Smooth muscle cell of bladder (primary cell): ENCODE measurements at places on chromosomes 6 and 20. TPM values are rescaled to one million over a fixed set of nuclear protein-coding genes. Genes with fewer than 3 reads are reported as not detected.

The SPATA25 gene
- total RNA-seq = 1.3 and 1.9 TPM in 2 replicates

The PNLDC1 gene
- 0.74 TPM in 1 of 2 replicates, not detected in the other for total RNA-seq

The KHDRBS2 gene
- not detected in 2 replicates for total RNA-seq

The RBM24 gene
- total RNA-seq = 1.4 and 3.5 TPM in 2 replicates

The UBE2C gene
- 3.6 and 4.3 TPM in 2 replicates for total RNA-seq

The SIGLEC1 gene
- under 0.01 TPM in 1 of 2 replicates, not detected in the other for total RNA-seq

The DUSP15 gene
- 0.14 TPM in 1 of 2 replicates, not detected in the other for total RNA-seq

The LY6G5C gene
- total RNA-seq = 0.09 and 0.43 TPM in 2 replicates

The CNBD2 gene
- total RNA-seq = 1.6 and 1.7 TPM in 2 replicates

The MCCD1 gene
- not detected in 2 replicates for total RNA-seq

The SLC17A2 gene
- total RNA-seq = not detected in 2 replicates

The OTOR gene
- not detected in 2 replicates for total RNA-seq

The KCNK15 gene
- 0.28 and 0.83 TPM in 2 replicates for total RNA-seq

The HCK gene
- not detected in 2 replicates for total RNA-seq

The COL9A1 gene
- not detected in 2 replicates for total RNA-seq

The CPNE5 gene
- total RNA-seq = 0.55 TPM in 1 of 2 replicates, not detected in the other

The BTN1A1 gene
- not detected in 2 replicates for total RNA-seq

The ABHD16B gene
- not detected in 2 replicates for total RNA-seq

The MLIP gene
- total RNA-seq = not detected in 2 replicates

The PTCRA gene
- total RNA-seq = not detected in 2 replicates

The MDC1 gene
- 2.4 and 3.7 TPM in 2 replicates for total RNA-seq

The FOXF2 gene
- total RNA-seq = 2.1 and 3.8 TPM in 2 replicates

The OLIG3 gene
- total RNA-seq = not detected in 2 replicates

The SNAP91 gene
- under 0.01 and 0.09 TPM in 2 replicates for total RNA-seq

The COL12A1 gene
- 686 and 786 TPM in 2 replicates for total RNA-seq

The MUC21 gene
- not detected in 2 replicates for total RNA-seq

The TRDN gene
- total RNA-seq = not detected in 2 replicates

The PRND gene
- total RNA-seq = 0.14 and 0.18 TPM in 2 replicates

The UTRN gene
- 75.4 and 116 TPM in 2 replicates for total RNA-seq

The C20orf202 gene
- total RNA-seq = not detected in 2 replicates

The FAM83D gene
- total RNA-seq = 2.0 and 2.3 TPM in 2 replicates

The RAET1L gene
- total RNA-seq = not detected in 2 replicates

The COL11A2 gene
- total RNA-seq = 0.14 and 0.46 TPM in 2 replicates

The STX7 gene
- total RNA-seq = 17.1 and 30.2 TPM in 2 replicates

The MYLK2 gene
- total RNA-seq = under 0.01 TPM in 1 of 2 replicates, not detected in the other

The HLA-DOB gene
- total RNA-seq = 0.09 and 0.14 TPM in 2 replicates

The SLC17A3 gene
- not detected in 2 replicates for total RNA-seq

The ATP6V1G2 gene
- 4.8 and 5.0 TPM in 2 replicates for total RNA-seq

The MUCL3 gene
- total RNA-seq = not detected in 2 replicates

The CALHM5 gene
- 8.0 and 8.7 TPM in 2 replicates for total RNA-seq

The DST gene
- 272 and 329 TPM in 2 replicates for total RNA-seq

The TRIM31 gene
- total RNA-seq = not detected in 2 replicates

The RSPH4A gene
- total RNA-seq = under 0.01 and 0.09 TPM in 2 replicates

The FAM229B gene
- total RNA-seq = 35.7 and 38.8 TPM in 2 replicates

The ATP5F1E gene
- 31.0 and 36.1 TPM in 2 replicates for total RNA-seq

The GCNT2 gene
- total RNA-seq = under 0.01 TPM in 1 of 2 replicates, not detected in the other

The TMC2 gene
- 0.18 TPM in 1 of 2 replicates, not detected in the other for total RNA-seq
